ENCODE measurements at places on chromosomes 6 and 20.

GRCh38 chr20:1307171-1307570, 21.8 kb downstream of the SDCBP2 start:
- peak; percentile 9 for DNase-seq

DNA sequence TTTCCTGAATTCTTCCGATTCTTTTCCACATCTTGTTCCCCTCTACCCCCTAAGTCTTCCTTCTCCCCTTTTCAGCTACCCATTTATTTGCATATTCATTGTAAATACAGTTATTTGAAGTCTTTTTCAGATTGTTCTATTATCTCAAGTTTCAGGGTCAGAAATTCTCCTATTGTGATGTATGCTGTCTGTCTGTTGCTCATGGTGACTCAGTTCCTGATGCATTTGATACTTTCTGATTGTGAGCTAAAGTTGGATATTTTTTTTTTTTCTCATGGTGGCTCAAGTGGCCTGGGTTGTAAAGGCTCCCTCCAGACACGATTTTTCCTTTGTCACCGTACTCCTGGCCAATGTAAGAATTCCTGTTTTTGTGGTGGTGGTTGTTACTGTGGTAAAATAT, 4.9 kb upstream of the PI16 start:
- DNase-seq, result no peak

GRCh38 chr6:113805173-113805790, 51.9 kb upstream of the MARCKS start:
- no peak for DNase-seq

GRCh38 chr20:58553166-58553696, 38.0 kb upstream of the APCDD1L start:
- DNase-seq, result no peak

DNA sequence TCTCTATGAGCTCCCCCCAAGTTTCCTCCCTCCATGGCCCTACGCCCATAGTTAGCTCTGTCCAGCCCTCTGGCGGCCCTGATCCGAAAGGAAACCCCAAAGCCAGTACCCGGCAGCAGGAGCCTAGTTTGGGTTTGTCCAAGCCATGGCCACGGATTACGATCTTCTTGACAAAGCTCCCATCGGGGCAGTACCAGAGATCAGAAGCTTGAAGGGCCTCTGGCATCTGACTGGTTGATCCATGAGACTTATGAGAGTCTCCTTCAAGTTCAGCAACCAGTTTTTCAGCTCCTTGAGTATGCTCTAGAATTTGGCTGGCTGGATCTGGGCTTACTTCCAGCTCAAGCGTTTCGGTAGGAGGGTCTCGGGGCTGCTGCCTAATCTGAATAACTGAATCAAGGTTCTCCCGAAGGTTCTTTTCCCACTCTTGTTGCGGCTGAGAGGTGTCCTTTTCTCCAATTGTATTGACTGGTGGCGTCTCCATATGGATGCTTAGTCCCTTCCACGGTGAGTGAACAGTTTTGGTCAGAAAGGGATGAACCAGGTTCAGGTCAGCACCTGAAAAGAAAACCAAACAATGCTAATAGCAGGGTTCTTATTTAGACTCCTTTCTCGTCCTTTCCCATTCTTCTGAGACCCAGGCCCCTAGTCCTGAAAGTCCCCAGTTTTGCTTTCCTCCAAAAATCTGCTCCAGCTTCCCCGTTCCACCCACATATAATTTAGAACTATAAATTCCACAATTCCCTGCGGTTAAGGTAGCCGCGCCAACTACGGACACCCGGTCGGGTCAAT, 595 bp downstream of the FKBPL start:
- no peak for DNase-seq

- no peak for DNase-seq
Measured at GRCh38 chr6:24972311-24972958, 36.7 kb upstream of the RIPOR2 start.

DNA sequence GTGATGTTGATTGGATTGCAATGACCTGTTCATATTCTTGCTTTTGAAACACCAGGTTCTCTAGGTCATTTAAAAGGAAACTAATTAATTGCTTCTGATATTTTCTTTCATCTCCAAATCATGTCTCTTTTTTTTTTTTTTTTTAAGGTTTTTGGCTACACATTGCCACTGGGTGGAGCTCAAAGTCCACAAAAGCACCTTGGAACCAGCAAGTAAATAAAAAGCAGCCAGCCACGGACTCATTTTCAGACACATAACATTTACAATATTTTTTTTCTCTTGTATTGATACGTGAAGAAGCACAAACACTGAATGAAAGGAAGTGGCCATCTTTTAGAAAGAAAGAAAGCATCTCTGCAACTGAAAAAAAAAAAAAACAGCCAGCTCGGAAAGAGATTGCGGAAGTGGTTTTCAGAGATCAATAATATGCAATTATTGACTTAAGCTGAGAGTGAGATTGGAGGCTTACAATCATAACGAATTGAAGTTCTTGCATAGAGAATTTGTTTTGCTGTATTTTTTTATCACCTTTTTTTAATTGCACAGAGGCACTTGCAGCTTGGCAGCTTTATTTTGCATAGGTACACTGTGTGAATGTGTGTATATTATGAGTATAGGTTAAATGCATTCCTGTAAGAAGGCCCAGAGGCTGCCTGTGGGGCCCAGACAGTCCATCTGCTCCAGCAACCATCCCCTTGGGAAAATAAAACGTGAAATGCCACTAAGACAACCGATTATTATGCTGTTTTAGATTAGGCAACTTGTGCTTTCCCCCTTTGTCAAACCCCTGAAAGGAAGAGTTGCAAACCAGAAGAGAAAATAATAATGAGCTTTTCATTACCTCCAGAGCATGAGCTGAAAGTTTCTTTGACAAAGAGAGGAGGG, 28.2 kb downstream of the CGA start:
- no peak for DNase-seq

- DNase-seq, result no peak
Measured at GRCh38 chr20:33404281-33404680, 3.0 kb upstream of the CDK5RAP1 start.

GRCh38 chr20:1323830-1324597, 4.9 kb downstream of the SDCBP2 start:
- peak; percentile 6 for DNase-seq

DNA sequence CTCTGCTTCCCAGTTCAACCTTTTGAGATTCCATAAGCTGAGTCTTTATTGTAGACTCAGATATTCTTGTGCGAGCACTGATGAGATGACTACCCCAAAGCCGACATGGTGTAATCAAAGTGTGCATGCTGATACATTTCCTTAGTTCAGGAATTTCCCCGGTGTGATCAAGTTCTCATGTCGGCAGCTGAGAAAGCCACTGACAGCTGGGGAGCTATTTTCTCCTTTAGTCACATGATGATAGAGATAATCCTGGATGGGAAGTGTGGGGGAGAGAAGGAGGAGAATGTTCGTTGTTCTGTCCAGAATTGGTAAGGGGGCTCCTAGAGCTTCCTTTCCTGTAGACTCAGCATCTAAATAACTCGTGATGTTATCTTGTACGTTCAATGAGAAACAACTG, 7.7 kb upstream of the CAP2 start:
- no peak for DNase-seq

DNA sequence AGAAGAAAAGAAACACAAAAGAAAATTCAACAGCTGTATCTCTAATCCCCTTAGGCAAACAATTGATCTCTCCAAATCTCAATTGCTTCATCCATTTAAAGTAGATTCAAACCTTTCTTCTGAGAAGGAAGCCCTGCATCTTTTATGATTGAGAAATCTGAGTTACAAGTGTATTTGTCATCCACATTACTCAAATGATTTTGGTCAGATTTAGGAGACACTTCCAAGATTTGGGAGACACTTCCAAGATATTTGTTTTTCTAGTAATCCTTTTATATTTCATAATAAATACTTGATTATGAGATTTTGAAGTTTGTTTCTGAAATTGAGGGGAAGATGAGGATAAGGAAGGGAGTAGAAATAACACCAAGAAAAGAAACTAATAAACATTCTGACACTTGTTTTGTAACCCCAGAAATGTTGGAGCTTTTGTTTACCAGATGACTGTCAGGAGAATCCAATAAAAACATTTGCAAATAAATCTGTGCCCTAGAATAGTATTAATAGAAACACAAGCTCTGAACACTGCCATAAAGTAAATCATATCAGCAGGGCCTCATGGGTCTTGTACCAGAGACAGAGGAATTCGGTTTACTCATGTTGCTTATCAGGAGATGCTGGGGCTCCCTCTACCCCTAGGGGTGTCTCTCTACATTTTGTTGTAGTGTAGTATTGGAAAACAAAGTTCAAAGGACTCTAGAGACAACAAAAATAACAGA, 314.3 kb upstream of the NT5E start:
- no peak for DNase-seq
